Activated CD4-positive, alpha-beta T cell treated with anti-CD3 and anti-CD28 coated beads, Interleukin-2, amount 50 U/mL, for 4 hours (primary cell): ENCODE measurements at places on chromosomes 7 and 10.

- no peak for DNase-seq
Measured at GRCh38 chr7:3107228-3107763, 63.6 kb upstream of the CARD11 start.

DNA sequence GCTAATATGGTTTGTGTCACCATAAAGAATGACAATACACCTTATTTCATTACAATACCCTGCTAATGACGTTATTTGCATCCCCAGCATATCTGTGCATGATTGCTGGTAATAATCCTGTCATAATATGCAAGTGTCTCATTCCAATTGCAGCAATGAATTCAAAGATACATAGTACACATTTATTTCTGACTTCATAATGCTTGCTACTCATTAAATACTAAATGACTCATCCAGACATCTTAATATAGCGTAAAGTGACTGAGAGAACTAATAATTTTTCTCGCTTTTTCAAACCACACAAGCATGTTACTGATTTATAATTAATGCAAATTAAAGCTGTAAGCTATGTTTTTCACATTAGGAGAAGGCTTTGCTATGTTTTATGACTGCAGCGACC lies 234.7 kb upstream of the MDFIC start:
- DNase-seq, result no peak

DNA sequence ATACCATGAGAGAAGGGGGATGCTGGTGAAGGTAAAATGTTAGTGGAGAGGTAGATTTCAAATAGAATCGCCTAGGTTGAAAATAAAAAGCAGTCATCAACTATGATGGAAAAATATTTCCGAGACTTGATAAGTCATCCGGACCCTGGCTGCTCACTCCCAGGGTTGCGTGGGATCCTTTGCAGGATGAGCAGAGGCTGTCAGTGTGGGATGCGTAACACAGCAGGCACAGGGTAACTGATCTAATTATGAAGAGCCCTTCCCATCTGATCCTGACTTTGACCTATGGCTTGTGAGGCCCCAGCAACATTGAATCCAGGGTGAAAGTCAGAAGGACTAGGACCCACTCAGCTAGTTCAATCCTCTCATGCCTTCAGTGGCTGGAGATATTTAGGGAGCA lies 236.9 kb downstream of the DPP6 start:
- no peak for DNase-seq

GRCh38 chr7:147196481-147196880 lies 1079.9 kb downstream of the CNTNAP2 start:
- DNase-seq, result no peak

DNA sequence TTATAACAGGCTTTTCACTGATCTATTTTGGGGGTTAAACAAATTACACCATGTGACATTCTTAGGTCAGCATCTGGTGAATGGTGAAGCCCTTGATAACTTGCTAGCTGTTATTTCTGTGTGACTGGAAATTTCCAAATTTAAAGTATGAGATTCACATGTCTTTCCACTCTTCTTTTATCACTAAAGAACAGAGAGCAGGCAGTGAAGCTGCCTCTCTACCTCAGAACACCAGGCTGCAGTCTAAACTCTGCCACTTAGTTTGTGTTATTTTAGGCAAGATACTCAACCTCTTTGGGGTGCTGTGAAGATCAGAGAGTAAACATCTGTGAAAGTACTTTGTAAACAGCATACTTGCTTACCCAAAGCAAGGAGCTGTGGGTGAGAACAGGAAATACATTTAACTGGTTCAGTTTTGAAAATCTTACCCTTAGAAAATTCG lies 15.5 kb upstream of the SP4 start:
- DNase-seq, result no peak

GRCh38 chr7:158422887-158423560 lies 164.6 kb downstream of the PTPRN2 start:
- DNase-seq, result no peak

GRCh38 chr10:100741378-100742075 lies 3.9 kb upstream of the PAX2 start:
- DNase-seq, result no peak

DNA sequence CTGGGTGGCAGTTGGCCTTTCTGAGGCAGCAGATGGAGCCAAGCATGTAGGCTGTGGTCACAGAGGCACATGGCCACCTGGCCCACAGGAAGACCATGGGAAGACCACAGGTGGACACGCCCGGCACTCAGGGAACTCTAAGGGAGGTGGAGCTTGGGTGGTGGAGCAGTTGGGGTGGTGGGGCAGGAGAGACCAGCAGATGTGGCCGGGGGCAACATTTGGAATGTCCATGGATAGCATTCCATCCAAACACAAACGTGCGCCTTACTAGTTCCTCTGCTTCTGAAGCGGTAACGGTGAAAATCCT lies 290.9 kb downstream of the PTPRN2 start:
- no peak for DNase-seq

DNA sequence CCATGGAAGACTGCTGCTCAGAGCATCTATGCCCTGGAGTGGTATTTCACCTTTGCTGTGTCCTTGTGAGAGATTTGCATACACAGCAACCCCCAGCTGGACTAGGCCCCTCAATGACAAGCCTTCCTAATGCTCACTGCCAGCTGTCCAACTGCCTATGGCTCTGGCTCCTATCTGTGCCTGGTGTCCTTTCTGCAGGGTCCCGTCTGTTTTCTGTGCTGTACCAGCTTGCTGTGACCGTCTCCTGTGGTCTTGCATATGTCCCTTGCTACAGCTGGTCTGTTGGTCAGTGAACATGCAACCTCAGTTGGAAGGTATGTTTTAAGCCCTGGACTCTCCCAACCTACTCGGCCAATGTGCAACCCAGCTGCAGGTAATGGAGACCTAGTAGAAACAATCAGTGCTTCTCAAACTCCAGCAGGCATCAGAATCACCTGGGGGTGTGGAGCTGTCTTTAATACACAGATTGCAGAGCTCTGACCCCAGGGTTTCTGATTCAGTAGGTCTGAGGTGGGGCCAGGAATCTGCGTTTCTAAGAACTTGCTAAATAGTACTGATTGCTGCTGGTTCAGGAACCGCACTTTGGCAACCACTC lies 306.4 kb upstream of the ZNF32 start:
- DNase-seq, result no peak

DNA sequence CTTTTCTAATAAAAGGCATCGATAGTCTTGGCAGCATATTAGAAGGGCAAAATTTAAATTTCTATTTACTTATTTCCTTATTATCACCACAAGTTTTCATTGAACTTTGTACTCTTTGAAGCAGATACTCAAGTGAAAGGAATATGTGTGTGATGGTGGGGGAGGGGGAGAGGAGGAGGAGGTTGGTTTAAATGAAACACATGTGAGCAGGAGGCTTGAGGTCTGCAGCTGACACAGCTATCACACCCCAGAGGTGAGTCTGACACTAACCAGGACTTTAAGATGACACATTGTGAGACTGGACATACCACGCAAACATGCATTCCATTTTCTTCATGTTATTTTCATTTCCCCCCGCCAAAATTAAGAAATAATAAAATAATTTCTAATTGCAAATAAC lies 63.3 kb downstream of the CTTNBP2 start:
- no peak for DNase-seq

DNA sequence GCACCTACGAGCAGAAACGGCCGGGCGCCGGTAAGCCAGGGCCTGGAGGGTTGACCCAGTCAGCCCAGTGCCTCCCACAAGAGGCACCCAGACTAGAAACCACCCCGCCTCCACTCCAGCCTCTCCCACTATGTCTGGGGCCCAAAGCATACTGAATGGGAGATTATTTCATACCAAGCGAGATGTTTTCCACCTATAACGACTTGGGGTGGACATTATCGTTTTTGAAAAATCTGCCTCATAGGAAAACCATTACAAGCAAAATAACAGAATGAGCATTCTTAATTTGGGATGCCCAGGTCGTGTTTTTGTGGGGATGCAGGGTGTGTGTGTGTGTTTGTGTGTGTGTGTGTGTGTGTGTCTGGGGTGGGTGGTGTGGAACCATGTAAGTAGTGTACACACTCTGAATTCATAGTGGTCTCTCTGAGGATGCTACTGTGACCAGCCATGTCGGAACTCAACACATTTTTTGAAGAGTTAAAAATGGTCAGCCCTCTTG lies 1.6 kb downstream of the HOXA6 start:
- DNase-seq, result no peak

GRCh38 chr10:99548041-99548530 lies 15.3 kb downstream of the NKX2-3 start:
- no peak for DNase-seq

GRCh38 chr10:11573497-11573896 lies 38.0 kb downstream of the USP6NL start:
- DNase-seq, result no peak

- DNase-seq, result no peak
Measured at GRCh38 chr7:16365177-16365576, 56.2 kb downstream of the CRPPA start.

DNA sequence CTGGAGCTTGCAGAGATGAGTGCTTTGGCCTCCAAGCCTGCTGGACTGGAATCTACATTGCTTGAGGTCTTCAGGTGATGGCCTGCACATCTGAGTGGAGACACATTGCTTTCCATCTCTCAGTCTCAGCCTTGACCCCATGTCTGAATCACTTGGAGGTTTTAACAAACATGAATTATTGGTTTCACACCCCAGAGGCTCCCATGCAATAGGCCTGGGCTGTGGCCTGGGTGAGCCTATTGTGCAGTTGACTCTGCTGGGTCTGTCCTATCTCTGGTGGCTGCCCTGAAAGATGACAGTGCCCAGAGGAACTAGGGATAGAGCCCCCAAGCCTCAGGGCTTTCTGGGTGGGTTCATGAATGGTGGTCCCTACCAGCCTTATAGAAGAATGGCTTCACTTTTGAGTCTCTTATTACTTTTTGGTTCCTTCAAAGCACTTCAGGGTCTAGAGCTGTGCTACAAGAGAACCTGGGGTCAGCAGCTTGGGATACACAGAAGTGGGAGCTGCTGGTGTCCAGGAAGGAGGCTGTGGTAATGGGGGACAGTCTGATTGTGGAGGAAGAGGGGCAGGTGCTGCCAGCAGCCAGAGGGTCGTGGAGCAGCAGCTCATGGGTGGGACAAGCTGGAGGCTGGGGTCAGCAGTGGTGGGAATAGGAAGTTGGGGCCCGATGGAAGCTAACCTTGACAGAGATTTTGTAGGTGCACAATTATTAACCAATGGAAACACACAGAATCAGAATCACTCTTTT lies 5.5 kb downstream of the RAMP3 start:
- no peak for DNase-seq

- no peak for DNase-seq
Measured at GRCh38 chr10:58326967-58327381, 7.8 kb upstream of the UBE2D1 start.

GRCh38 chr10:120931423-120931822 lies 80.3 kb downstream of the WDR11 start:
- DNase-seq, result no peak

GRCh38 chr7:130734815-130735716 lies 1.1 kb upstream of the KLF14 start:
- DNase-seq, result no peak

DNA sequence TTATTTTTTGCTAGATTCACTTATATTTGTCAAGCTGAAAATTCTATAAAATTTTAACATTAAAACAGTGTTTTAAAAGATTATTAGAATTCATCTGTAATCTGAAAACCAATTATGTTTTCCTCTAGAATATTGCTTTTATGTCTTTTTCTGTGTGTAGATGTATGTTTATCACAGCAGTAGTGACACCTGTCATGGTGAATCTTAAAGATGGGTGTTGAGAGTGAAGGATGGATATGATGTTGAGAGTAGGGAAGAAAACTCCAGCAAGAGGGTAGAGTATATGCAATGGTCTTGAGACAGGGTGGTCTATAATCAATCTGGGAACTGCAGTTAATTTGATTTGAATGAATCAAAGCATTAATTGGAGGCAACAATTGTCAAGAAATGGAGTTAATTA lies 336.9 kb upstream of the CDC14C start:
- no peak for DNase-seq

- no peak for DNase-seq
Measured at GRCh38 chr10:8346861-8347260, 292.4 kb downstream of the GATA3 start.

DNA sequence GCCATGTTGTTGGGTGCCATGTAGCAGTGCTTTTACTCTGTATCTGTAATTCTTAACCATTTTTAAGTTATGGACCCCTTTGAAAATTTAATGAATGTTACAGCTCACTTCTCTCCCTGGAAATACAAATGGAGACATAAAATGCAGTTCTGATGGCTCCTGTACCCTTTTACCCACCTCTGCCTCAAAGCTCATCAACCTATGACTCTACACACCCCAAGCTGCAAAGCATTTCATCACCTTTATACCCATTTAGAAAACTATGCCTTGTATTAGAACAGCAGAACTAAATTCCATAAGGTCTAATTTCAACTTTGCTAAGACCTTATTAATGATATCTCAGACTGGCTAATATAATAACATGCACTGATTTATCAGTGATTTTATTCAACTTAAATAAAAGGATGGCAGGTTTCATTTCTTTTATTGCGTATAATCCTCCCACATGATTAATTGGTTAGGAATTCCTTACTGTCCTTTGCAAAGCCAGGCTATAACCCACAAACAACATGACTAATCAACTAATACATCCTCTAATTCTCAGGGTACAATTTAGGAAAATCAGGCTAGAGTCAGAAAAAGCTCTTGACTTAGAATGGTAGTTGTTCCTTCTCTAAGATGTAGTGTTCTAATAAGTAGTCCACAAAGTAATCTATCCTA lies 68.1 kb downstream of the CPEB3 start:
- no peak for DNase-seq

GRCh38 chr7:29809533-29810155 lies 3.3 kb downstream of the WIPF3 start:
- DNase-seq, result no peak

- no peak for DNase-seq
Measured at GRCh38 chr7:77910124-77910523, 111.6 kb downstream of the PHTF2 start.

GRCh38 chr10:72058989-72059842 lies 29.1 kb downstream of the SPOCK2 start:
- DNase-seq, result peak; percentile 60

DNA sequence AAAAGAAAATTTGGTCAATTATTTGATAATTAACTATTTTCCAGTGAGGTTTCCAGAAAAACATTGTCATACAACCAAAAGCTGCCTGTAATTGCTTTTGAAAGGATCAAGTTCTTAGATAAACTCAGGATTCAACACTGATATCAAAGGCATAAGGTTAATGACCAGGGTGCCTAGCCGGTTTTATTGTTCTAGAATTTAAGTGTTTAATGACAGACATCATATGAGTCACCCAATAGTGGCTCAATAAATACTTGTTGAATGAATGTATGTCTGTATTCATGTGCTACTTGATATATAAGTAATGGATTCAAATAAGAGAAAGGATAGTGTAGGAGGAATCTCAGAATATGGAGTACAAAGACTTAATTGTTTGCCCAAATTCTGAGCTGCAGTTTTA lies 196.1 kb upstream of the LRGUK start:
- DNase-seq, result no peak

DNA sequence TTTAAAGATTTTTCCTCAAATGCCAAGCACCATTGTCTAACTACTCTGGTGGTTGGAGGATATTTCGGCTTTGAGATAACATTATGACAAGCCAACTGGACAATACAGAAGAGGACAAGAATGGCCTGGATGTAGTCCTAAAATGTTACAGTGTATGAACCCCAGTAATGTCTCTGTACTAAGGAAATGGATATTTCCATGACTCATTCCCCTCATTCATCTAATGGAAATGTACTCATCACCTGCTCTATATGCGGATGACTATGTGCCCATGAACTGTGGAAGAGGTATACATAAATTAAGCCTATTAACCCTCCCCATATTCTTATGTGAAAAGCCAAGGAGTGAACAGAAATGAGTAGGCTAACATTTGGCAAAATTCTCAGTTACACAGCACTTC lies 207.9 kb downstream of the CACNA2D1 start:
- no peak for DNase-seq

GRCh38 chr10:11719496-11720259 lies 22.5 kb upstream of the ECHDC3 start:
- no peak for DNase-seq

GRCh38 chr7:47236480-47237129 lies 345.3 kb downstream of the TNS3 start:
- no peak for DNase-seq
